Motor neuron (in vitro differentiated cells): ENCODE measurements at places on chromosomes 5 and 9. TPM values are rescaled to one million over a fixed set of nuclear protein-coding genes. Genes with fewer than 3 reads are reported as not detected.

The CCL27 gene
- total RNA-seq = 1.7 and 1.9 TPM in 2 replicates

The CSF1R gene
- total RNA-seq = 0.18 and 0.41 TPM in 2 replicates

The HTR1A gene
- 0.38 TPM in 1 of 2 replicates, not detected in the other for total RNA-seq

The KCNN2 gene
- 0.52 and 0.68 TPM in 2 replicates for total RNA-seq

The SERF1A gene
- total RNA-seq = 12.3 and 12.7 TPM in 2 replicates

The GPR151 gene
- 0.47 and 0.53 TPM in 2 replicates for total RNA-seq

The ENTPD8 gene
- total RNA-seq = 0.08 and 0.18 TPM in 2 replicates

The FBP2 gene
- total RNA-seq = 0.42 TPM in 1 of 2 replicates, not detected in the other

The GLRX gene
- 19.6 and 21.1 TPM in 2 replicates for total RNA-seq

The GARIN3 gene
- total RNA-seq = 0.14 and 0.26 TPM in 2 replicates

The SPATA9 gene
- 0.81 and 1.3 TPM in 2 replicates for total RNA-seq

The IRX4 gene
- total RNA-seq = not detected in 2 replicates

The IL5 gene
- total RNA-seq = 0.33 and 2.0 TPM in 2 replicates

The JAKMIP2 gene
- total RNA-seq = 14.4 and 22.6 TPM in 2 replicates

The CTXN3 gene
- total RNA-seq = 10.7 and 13.2 TPM in 2 replicates

The PHF24 gene
- total RNA-seq = 17.7 and 21.3 TPM in 2 replicates

The OR13C3 gene
- total RNA-seq = not detected in 2 replicates

The P4HA2 gene
- total RNA-seq = 37.8 and 39.1 TPM in 2 replicates

The CBY3 gene
- 0.59 and 0.64 TPM in 2 replicates for total RNA-seq

The NAA35 gene
- total RNA-seq = 14.8 and 18.4 TPM in 2 replicates

The IL9 gene
- total RNA-seq = not detected in 2 replicates

The GRIA1 gene
- total RNA-seq = 46.6 and 56.8 TPM in 2 replicates

The MYMK gene
- not detected in 2 replicates for total RNA-seq

The KIF12 gene
- total RNA-seq = 0.59 TPM in 1 of 2 replicates, not detected in the other

The C7 gene
- not detected in 2 replicates for total RNA-seq

The ASPN gene
- 0.06 and 0.11 TPM in 2 replicates for total RNA-seq
